NCI-H1436 (cell line): ENCODE measurements at places on chromosomes 13 and 19.

- DNase-seq, result no peak
Observed at GRCh38 chr19:35295792-35296462, 4.0 kb downstream of the MAG start.

DNA sequence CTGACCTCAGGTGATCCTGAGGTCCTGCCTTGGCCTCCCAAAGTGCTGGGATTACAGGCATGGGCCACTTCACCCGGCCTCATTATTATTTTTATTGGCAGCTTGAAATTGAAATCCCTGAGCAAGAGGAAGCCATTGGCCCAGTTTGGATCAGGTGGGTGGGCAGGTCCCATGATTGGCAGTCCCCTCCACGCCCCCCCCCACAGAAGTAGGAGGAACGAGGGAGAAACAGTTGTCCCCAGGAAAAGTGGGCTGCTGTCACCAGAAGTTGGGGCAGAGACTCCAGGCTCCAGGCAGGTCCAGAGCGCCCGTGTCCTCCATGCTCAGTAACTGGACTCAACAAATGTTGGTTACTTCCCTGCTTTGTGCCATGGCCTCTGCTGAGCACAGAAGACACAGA lies 70.4 kb downstream of the SIPA1L3 start:
- DNase-seq, result no peak

GRCh38 chr13:112748947-112749735 lies 59.3 kb downstream of the ATP11A start:
- DNase-seq, result no peak

GRCh38 chr13:112053167-112053743 lies 13.7 kb upstream of the SOX1 start:
- no peak for DNase-seq

DNA sequence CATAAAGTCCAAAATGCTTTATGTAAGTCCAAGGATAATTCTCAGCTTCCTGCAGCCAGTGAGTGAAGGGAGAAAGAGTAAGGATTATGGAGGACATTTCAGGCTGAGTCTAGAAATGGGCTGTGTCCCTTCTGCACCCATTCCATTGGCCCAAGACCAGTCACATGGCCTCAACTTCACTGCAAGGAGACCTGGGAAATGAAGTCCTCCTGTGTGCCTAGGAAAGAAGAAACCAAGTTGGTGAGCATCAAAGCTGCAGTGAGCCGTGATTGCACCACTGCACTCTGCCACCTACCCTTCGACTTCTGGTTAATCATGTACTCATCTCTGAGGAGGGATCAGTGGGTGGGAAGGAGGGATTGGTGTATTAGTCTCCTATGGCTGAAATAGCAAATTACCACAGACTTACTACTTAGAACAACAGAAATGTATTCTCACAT lies 3.6 kb upstream of the CD37 start:
- DNase-seq, result peak; percentile 22

GRCh38 chr19:39085392-39085791 lies 1.2 kb downstream of the ACP7 start:
- no peak for DNase-seq

- no peak for DNase-seq
Observed at GRCh38 chr19:5706876-5707573, 12.9 kb downstream of the LONP1 start.

- no peak for DNase-seq
Observed at GRCh38 chr19:19655641-19656343, 7.7 kb downstream of the ATP13A1 start.

GRCh38 chr13:40342901-40343300 lies 323.5 kb downstream of the FOXO1 start:
- no peak for DNase-seq

DNA sequence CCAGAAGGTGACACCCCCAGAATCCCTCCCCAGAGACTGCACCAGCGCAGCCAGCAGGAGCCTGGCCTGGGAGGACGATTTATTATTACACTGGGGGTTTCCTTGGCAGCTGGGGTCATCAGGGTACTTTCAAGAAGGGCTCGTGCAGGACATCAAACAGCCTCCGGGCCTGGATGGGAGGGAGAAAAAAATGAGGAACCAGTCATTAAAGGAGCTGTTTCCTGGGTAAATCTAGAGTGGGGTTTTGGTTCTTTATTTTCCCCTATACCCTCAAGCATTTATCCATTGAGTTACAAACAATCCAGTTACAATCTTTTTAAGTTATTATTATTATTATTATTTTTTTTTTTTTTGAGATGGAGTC lies 3.1 kb downstream of the POLR1G start:
- DNase-seq, result no peak
